ENCODE measurements at places on chromosomes 2 and 18.

GRCh38 chr2:189267925-189268579, 88.5 kb upstream of the COL5A2 start:
- DNase-seq = no peak

GRCh38 chr2:10360850-10361588, 58.3 kb downstream of the HPCAL1 start:
- DNase-seq = no peak

GRCh38 chr2:190355968-190356644, 12.7 kb downstream of the INPP1 start:
- DNase-seq = no peak

DNA sequence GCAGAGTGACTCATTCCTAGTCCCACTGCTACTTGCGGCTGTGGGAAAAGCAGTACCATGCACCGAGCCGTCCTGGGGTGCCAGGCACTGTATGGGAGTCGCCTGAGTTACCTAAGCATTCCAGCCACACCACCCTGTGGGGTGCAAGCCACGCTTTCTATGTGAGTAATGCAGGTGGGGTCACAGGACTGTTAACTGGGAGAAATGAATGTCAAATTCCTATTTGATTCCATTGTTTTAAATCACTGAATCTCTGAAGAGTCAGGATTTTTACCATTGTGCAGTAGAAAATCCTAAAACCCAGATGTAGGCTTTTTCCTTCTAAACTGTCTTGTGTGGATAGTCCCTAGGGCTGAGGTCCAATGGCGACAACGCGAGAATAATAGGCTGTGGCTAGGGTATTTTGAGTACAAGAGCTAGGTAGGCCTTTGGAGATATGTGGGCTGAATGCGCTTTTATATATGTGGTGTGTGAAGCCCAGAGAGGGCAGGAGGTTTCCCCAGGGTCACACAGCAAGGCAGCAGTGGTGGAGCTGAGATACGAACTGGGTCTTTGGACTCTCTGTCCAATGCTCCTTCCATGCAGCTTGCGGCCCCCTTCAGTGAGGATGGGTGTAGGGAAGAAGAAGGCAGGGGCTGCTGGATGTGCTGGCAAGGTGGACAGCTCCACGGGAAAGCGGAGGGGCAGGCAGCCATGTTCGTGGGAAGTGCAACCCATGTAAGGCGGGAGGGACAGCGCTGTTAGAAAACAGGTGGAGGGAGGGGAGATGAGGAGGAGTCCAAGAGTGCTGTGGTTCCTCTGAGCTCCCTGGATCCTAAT, 83.2 kb downstream of the DDX1 start:
- DNase-seq = no peak

- DNase-seq = no peak
Measured at GRCh38 chr2:72994282-72994990, 77.1 kb downstream of the SFXN5 start.
